ENCODE measurements at places on chromosomes 12 and 14.

DNA sequence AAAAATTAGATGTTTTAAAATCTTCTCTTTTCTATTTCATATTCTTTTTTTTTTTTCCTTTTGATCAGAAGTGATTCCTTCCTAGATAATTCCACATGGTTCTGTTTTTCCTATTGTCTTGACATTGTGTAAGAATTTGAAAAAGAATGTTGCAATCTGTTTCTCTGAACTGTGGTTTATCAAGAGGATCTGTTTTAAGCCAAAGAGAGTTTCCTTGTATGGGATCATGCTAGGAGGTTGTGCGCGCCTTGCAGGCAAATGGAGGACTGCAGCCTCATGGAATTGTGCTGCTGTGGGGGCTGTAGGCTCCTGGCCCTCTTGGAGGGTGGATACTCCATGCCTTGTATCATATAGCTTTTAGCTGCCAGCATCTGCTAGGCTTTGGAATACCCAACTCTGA is 43.3 kb upstream of the MBIP start:
- H3K4me3 ChIP-seq: no peak overlapping the region
- H3K4me1 ChIP-seq: no peaks in the 10 kb centered on the region
- no peaks in the 10 kb centered on the region for H3K36me3 ChIP-seq
- H3K27ac ChIP-seq: no peak overlapping the region
- DNase-seq: no peak

GRCh38 chr14:87142551-87143211 is 850.3 kb downstream of the GALC start:
- no peaks in the 10 kb centered on the region for H3K27me3 ChIP-seq
- no peak overlapping the region for H3K4me3 ChIP-seq
- H3K27ac ChIP-seq: no peak overlapping the region

DNA sequence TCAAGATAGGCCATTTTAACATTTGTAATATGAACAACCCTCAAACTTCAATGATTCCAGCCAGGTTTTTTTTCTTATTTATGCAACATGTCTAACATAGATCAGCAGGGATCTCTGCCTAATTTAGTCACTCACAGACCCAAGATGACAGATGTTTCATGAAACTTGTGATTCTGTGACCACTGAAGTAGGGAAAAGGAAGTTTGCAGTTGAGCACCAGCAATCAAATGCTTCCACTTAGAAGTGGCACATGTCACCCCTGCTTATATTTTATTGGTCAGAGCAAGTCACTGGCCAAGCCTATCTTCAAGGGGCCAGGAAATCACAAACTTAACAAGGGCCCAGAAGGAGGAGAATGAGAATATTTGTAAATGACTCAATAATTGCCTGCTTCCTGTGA is 150.6 kb downstream of the BCAT1 start:
- no peak for DNase-seq
- H3K4me1 ChIP-seq: peaks cover 18% of the 10 kb centered on the region
- H3K27ac ChIP-seq: no peak overlapping the region
- H3K27me3 ChIP-seq: no peaks in the 10 kb centered on the region

DNA sequence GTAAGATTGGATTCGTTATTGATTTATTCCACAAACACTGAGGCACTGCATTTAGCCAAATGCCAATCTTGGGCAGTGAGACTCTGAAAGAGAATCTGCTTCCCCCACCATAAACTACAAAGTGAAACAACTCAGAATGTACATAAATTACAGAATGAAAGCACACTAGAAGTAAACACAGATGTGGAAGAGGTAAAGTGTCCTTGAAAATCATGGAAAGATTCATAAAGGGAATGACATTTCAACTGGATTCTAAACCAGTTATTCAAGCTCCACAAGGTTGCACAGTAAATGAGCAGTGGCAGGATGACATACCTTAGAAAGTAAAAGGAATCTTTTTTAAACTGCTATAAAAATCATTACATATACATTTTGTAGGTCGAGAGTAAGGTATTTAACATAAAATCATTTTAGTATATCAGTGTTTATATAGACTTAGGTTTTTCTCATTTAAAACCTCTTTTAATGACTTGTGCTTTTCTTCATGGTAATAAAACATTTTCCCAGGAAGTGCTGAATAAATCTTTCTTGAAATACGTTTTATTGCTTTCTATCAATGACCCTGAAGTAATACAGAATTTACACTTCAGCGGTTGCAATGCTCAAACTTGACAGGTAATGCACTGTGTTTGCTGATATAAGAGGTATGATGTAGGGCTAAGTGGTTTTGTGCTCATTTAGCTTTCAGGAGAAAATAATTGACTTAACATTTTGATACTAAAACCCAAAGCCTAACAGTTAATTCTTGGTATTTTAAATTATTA is 270.6 kb downstream of the NAV3 start:
- H3K36me3 ChIP-seq: no peaks in the 10 kb centered on the region
- H3K27me3 ChIP-seq: no peaks in the 10 kb centered on the region
- DNase-seq: no peak
- H3K4me3 ChIP-seq: no peak overlapping the region
- H3K27ac ChIP-seq: no peak overlapping the region

DNA sequence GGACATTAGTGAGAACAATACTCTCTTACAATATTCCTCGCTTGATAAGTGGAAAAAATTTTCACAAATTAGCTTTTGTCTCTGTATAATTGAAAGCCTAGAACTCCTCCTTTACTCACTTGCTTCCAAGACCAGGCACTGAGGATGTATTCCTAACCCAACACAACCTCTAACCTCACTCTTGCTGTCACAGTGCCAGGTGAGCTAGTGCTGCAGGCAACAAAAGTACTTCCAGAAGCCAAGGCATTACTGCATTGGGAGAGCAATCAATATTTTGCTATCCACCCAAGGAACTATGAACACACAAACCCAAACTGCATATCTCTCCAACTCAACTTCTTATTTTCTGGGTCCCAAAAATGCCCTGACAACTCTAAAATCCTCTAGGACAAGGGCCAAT is 1081.0 kb downstream of the VRK1 start:
- H3K27ac ChIP-seq: no peak overlapping the region
- DNase-seq: no peak
- H3K36me3 ChIP-seq: no peaks in the 10 kb centered on the region
- no peaks in the 10 kb centered on the region for H3K27me3 ChIP-seq
- H3K4me1 ChIP-seq: peaks cover 12% of the 10 kb centered on the region
- no peak overlapping the region for H3K4me3 ChIP-seq

- no peak overlapping the region for H3K27ac ChIP-seq
- no peaks in the 10 kb centered on the region for H3K4me1 ChIP-seq
- H3K4me3 ChIP-seq: no peak overlapping the region
- H3K27me3 ChIP-seq: peaks cover 72% of the 10 kb centered on the region
- no peak for DNase-seq
Measured at GRCh38 chr14:95326987-95327386, 7.3 kb upstream of the CLMN start.
